ENCODE measurements at places on chromosomes 13 and 19. TPM values are rescaled to one million over a fixed set of nuclear protein-coding genes. Genes with fewer than 3 reads are reported as not detected.

GRCh38 chr19:47036097-47036651 lies 12.2 kb downstream of the TMEM160 start:
- peak; percentile 80 for DNase-seq

Gene TMIGD2
- 2.7 TPM for total RNA-seq

DNA sequence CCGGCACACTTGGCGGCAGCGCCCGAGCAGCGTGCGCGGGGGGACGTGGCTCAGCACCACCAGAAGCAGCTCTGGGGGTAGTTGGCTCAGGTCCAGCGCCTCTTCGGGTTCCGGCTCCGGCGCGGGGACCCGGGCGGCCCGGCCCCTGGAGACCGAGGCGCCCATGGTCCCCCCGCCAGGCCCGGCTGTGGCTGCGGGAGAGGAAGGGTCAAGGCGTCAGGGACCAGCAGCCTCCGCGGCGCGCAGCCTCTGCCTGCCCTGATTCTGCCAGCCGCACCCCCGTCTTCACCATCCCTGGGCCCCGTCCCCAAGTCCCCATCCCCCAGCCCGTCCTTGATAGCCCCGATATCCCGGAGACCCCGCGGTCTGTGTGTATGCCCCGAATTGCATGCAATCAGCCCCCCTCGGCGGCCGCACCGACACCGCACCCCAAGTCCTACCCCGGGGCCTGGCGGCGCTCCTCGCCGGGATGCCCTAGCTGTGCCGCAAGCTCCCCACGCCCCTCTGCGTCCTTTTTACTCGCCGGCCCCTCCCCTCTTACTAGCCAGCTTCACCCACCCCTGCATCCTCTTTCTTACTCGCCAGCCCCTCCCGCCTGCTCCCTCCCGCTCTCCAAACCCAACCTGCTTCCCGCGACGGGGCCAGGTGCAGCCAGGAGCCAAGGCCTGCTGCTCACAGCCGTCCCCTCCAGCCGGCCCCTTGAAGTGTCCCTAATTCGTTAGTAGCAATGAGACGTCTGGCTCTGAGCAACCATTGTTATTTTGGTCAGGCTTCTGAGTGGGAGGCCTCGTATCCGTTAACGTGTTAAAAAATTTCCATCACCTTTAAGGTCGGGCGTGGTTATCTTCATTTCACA lies at the start of gene FBXO27:
FBXO27 (minus strand) TSS at position 487 of the 856 bp plus-strand sequence; CDS start at position 165, 322 bp downstream.
- DNase-seq: peak; percentile 72

- DNase-seq: no peak
Measured at GRCh38 chr13:24288870-24289269, 20.5 kb upstream of the C1QTNF9 start.

Gene AP1M2
- 37.8 TPM for total RNA-seq

GRCh38 chr13:79673993-79674377 lies 193.0 kb downstream of the NDFIP2 start:
- DNase-seq: no peak

DNA sequence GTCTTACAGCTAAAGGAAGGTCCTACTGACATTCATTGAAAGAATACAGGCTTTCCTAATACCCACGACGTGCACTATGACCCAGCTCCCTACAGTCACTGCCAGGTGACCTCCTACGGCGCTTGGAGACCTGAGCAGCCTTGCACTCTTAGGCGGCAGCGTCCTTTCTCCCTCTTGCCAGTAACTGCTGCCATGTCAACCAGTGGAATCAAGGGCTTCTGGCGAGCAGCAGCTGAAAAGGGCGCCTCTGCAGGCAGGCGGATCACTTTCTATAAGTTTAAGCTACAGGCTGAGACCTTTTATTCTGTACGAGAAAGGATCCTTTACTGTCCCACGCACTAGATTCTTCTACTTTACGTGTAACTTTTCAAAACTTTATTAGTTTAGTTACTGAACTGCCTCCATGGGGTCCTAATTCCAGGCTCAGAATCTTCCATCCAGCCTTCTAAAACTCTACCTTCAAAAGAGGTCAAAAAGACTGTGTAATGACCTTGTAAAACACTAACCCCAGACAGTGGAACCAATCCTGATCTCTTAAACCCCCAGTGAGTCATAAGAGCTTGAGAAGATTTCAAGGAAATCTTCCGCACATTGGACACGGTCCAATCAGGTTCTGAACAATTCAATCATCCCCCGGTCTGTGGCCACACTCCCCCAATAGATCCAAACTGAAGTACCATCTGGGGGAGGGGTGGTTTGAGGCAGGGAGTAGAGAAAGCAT lies 1.9 kb downstream of the KCTD12 start:
- peak; percentile 72 for DNase-seq

Gene C5AR1
- 58.9 TPM for total RNA-seq

GRCh38 chr13:47372751-47373150 lies 475.9 kb upstream of the HTR2A start:
- DNase-seq: no peak

Gene FBXO17
- 13.3 TPM for total RNA-seq

DNA sequence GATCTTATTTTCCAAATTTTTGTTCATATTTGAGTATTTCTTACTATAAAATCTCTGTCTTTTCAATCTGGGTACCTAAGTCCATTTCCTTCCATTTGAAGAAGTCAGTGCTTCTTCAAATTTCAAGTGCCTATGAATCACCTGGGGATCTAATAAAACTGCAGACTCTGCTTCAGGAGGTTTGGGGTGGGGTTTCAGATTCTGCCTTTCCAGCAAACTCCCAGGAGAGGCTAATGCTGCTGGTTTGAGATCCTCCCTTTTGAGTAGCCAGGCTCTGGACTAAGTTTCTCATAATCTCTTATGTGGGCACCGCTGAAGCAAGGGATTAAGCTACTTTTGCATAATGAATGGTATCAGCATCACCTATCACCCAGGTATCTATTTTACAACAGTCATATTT lies 242.4 kb downstream of the RGCC start:
- DNase-seq: no peak

GRCh38 chr13:27170221-27170515 lies 1.4 kb downstream of the USP12 start:
- no peak for DNase-seq

Gene PAF1
- 33.3 TPM for total RNA-seq

Gene APC2
- total RNA-seq: 0.20 TPM

DNA sequence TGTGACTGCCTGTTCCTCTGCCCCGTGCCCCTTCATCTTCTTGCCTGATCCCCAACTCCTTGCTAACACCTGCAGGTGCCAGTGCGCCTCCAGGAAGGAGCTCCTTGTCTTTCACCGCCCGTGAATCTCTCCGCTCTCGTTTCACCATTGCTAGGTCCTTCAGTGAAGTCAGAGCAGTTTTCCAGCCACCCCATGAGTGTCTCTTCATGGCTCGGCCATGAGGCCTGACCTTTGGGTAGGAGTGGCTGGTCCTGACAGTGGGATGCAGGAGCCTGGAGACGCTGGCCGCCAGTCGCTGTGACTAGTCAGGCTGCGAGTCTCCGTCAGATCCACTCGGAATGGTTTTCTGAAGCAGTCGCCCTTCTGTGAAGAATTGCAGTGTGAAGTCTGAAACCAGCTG lies 43.8 kb downstream of the ING1 start:
- no peak for DNase-seq

GRCh38 chr19:10551698-10552301 lies 8.1 kb downstream of the ATG4D start:
- no peak for DNase-seq

- no peak for DNase-seq
Measured at GRCh38 chr13:29607465-29607864, 12.0 kb upstream of the SLC7A1 start.

Gene NLRP5
- not detected for total RNA-seq

Gene ERFL
- 0.43 TPM for total RNA-seq

Gene CEACAM7
- total RNA-seq: not detected

DNA sequence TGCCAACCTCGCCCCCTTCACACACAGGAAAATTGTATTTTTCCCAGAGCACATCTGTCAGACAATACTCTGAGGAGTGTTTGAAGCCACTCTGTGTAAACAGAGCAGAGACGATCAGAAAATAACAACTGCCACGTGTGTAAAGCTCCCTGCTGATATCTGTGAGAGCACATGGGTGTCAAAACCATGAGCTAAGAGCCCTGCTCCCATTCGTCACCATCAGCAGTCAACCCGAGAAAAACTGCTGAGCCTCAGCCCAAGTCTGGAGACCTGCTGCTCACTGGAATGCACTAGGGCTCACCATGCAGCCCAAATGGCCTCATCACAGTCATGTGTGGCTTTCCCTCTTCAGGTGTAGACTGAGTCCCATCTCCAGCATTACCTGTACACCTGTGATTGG lies 304.1 kb downstream of the FGF14 start:
- no peak for DNase-seq

DNA sequence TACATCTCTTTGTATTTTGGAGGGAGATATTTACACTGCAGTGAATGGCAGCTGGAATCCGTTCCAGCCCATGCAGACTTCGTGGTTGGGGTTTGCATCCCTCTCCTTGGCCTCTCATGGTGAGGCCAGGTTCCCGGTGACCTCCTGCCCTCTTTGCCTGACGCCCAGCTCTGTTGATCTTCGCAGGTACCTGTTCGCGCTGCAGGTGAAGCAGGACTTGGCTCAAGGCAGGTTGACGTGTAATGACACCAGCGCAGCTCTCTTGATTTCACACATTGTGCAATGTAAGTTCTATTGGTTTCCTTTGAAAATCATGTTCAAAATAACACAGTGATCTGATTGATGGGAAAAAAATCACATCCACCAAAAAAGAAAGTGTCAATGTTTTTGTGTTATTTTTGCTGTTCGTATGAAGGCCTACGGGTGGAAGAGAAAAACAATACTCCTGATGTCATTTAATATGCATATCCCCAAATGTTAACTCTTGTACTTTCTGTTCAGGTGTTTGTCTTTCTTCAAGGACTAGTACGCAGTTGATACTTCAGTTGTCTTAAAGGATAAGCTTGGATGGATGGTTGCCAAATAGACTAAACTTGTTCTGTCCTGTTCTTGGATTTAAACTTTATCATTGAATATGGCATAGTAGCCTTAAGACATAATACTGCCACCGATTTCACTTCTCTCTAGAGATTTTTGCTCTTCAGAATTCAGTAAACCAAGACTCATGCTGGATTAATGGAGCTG lies 199.1 kb downstream of the STK24 start:
- DNase-seq: no peak

Gene FCAR
- 3.2 TPM for total RNA-seq

DNA sequence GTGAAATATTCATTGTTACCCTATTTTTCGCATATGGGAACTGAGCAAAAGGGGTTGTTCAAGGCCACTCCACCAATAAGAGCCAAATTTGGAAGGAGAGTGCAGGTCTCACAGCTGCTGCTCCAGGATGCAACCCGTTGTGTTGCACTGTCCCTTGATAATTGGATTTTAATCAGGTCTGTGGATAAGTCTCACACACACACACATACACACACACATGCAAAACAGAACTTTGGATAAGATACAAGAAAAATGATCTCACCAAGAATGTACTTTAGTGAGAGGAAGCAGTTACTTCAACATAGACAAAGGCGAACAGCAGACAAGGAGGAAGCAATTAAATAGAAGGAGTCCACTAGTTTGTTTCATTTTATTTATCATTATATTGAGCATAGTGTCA lies 127.3 kb upstream of the EDNRB start:
- no peak for DNase-seq

GRCh38 chr19:53057904-53058580 lies 13.5 kb downstream of the ERVV-2 start:
- no peak for DNase-seq

GRCh38 chr13:46535825-46536224 lies 17.1 kb upstream of the LRCH1 start:
- no peak for DNase-seq

- no peak for DNase-seq
Measured at GRCh38 chr13:21671620-21672286, 880 bp downstream of the FGF9 start.

GRCh38 chr19:16608290-16608739 lies 19.7 kb downstream of the MED26 start:
- no peak for DNase-seq

Gene CD33
- 20.7 TPM for total RNA-seq

Gene ZSCAN1
- total RNA-seq: not detected

Gene ZNF792
- total RNA-seq: 11.5 TPM

GRCh38 chr19:47239152-47239551 lies 8.2 kb upstream of the BBC3 start:
- DNase-seq: no peak

DNA sequence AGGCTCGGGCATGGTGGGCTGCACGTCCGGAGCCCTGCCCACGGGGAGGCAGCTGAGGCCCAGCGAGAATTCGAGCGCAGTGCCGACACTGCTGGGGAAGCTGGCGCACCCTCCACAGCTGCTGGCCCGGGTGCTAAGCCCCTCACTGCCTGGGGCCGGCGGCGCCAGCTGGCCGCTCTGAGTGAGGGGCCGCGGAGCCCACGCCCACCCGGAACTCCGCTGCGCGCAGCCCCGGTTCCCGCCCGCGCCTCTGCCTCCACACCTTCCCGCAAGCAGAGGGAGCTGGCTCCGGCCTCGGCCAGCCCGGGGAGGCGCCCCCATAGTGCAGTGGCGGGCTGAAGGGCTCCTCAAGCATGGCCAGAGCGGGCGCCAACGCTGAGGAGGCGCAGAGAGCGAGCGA lies 2080.4 kb downstream of the PCDH9 start:
- no peak for DNase-seq

Gene PEAK3
- 4.5 TPM for total RNA-seq

DNA sequence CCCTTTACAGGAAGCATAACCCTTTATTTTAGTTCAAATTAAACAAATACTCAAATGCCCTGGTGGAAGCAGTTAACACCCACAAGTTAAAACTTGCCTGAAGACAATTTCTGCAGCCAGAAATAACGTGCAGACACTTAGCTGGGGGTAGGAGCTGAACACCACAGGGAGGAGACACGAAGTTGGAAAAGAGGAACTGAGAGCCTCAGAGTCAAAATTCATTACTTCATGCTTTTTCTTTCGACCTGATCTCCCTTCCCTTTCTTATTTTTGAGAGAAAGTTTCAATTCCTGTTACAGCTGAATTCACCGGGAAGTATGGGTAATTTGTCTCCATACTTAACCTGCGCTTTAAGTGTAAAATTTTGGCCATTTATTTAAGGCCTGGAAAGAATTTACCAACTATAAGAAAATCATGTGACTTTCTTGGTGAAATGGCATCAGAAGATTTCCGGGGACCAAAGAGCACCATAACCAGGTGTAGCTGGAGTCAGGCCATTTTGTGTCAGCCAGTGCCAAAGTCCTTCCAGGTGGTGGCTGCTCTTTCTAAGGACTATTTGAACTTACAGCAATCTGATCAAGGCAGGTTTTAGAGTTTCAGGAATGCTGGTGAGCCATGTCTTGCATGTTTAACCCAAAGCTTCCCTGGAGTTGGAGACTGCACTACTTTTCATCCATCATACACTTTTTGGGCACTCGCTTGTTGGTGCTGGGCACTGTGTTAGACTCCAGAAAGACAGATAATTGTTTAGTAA lies 46.5 kb upstream of the RCBTB2 start:
- DNase-seq: no peak

Gene GPALPP1
- total RNA-seq: 24.4 TPM

Gene SYNE4
- total RNA-seq: 8.1 TPM

DNA sequence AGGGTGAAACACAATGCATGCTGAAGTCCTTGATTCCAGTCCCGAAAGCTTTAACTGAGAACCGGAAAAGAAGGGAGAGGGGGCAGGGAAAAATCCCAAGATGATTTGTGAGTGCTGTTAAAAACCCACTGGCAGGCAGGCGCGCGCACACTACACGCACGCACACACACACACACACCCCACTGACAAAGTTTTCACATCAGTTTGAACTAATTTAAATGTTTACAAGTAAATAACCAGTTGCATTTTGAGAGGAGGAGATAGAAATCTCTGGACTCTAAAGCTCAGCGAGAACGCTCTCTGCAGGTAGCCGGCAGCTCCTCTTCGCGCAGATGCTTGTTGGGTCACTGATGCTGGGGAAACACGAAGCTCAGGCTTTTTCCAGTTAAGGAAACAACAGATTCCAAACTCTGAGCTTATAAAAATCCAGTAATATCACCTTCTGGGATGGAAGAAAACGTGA lies 818 bp upstream of the SLITRK1 start:
- DNase-seq: no peak
